ENCODE measurements at places on chromosomes 1 and 21. TPM values are rescaled to one million over a fixed set of nuclear protein-coding genes. Genes with fewer than 3 reads are reported as not detected.

The TACSTD2 gene
- 1.3 TPM for total RNA-seq

GRCh38 chr1:35726450-35727433 lies 8.1 kb upstream of the C1orf216 start:
- H3K4me3 ChIP-seq, result no peak overlapping the region
- no peaks in the 10 kb centered on the region for H3K27me3 ChIP-seq
- no peaks in the 10 kb centered on the region for H3K36me3 ChIP-seq

DNA sequence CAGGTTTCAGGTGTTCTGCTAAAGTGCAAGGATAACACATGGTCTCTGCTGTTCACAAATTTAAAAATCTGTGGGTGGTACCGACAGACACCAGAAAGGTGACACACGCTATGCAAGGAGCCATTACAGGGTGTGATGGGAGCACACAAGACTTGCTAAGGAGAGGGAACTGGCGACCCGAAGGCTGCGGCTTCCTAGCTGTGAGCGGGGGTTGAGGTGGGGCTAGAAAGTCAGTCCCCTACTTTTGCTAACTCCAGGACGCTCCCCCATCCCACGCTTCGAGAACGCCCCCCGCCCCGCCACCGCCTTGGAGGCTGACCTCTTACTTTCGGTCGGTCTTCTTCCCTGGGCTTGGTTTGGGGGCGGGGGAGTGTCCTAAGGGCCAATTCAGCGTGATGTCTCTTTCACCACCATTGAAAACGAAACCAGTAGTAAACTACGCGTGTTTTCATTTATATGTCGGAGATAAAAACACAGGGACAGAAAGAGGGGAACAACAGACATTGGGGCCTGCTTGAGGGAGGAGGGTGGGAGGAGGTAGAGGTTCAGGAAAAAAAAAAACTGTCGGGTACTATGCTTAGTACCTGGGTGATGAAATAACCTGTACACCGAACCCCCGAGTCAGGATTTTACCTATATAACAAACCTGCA lies 1.1 kb downstream of the CKS1B start:
- peaks cover 8% of the 10 kb centered on the region for H3K4me1 ChIP-seq
- no peaks in the 10 kb centered on the region for H3K36me3 ChIP-seq

- H3K27ac ChIP-seq, result no peak overlapping the region
- no peaks in the 10 kb centered on the region for H3K27me3 ChIP-seq
- H3K36me3 ChIP-seq, result no peaks in the 10 kb centered on the region
- H3K4me1 ChIP-seq, result no peaks in the 10 kb centered on the region
Observed at GRCh38 chr1:11447903-11448302, 31.1 kb upstream of the DISP3 start.

DNA sequence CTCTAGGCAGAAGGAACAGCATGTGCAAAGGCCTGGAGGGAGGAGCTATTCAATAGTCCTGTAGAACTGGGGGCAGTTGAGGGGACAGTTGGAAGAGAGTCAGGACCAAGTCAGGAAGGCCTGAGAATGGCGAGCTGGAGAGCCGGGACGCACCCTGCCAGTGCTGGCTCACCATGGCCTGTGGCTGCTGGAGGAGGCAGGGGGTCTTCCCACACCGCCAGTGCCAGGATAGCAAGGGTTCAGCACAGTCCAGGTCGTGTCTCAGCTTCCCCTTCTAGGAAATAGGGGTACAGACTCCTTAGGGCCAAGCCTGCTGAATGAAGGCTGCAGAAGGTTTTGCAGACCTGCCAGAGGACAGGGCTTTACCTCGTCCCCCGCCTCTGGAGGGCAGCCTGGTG lies 7.3 kb downstream of the PODN start:
- H3K36me3 ChIP-seq, result no peaks in the 10 kb centered on the region
- no peak overlapping the region for H3K27ac ChIP-seq
- DNase-seq, result no peak
- no peaks in the 10 kb centered on the region for H3K27me3 ChIP-seq
- H3K4me3 ChIP-seq, result no peak overlapping the region

DNA sequence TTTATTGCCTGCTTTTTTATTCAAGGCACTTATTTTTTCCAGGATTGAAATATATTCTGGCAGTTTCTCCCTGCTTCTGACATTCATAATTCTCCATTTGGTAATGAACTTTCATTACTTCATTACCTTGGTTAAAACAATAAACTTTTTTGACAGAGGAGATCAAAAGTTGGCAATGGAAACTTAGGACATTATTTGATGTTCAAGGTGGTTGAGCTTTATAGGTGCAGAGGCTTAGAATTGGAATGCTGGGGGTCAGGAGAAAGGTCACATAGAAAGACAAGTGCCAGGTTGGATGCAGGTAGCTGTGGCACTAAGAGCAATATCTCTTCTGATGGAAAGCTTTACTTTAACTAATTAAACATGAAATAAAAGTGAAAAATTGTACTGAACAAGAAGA lies 152.4 kb downstream of the SPATA46 start:
- H3K27ac ChIP-seq, result no peak overlapping the region
- no peak overlapping the region for H3K4me3 ChIP-seq

- no peak overlapping the region for H3K4me3 ChIP-seq
- no peak for DNase-seq
- no peaks in the 10 kb centered on the region for H3K36me3 ChIP-seq
- H3K27me3 ChIP-seq, result no peaks in the 10 kb centered on the region
- H3K4me1 ChIP-seq, result no peaks in the 10 kb centered on the region
- H3K27ac ChIP-seq, result no peak overlapping the region
Observed at GRCh38 chr1:184952428-184952827, 21.9 kb downstream of the NIBAN1 start.

GRCh38 chr1:75276385-75276784 lies 142.2 kb downstream of the LHX8 start:
- H3K4me1 ChIP-seq, result no peaks in the 10 kb centered on the region
- H3K27me3 ChIP-seq, result no peaks in the 10 kb centered on the region
- no peak for DNase-seq
- H3K36me3 ChIP-seq, result no peaks in the 10 kb centered on the region

GRCh38 chr1:94651076-94651475 lies 109.5 kb upstream of the F3 start:
- no peak for DNase-seq
- H3K4me3 ChIP-seq, result no peak overlapping the region
- H3K4me1 ChIP-seq, result peaks cover 17% of the 10 kb centered on the region
- H3K36me3 ChIP-seq, result no peaks in the 10 kb centered on the region
- H3K27me3 ChIP-seq, result no peaks in the 10 kb centered on the region
- H3K27ac ChIP-seq, result no peak overlapping the region

- H3K36me3 ChIP-seq, result no peaks in the 10 kb centered on the region
- no peak overlapping the region for H3K4me3 ChIP-seq
- H3K27me3 ChIP-seq, result no peaks in the 10 kb centered on the region
- DNase-seq, result no peak
- no peak overlapping the region for H3K27ac ChIP-seq
Observed at GRCh38 chr1:59104191-59104760, 192.6 kb upstream of the FGGY start.

DNA sequence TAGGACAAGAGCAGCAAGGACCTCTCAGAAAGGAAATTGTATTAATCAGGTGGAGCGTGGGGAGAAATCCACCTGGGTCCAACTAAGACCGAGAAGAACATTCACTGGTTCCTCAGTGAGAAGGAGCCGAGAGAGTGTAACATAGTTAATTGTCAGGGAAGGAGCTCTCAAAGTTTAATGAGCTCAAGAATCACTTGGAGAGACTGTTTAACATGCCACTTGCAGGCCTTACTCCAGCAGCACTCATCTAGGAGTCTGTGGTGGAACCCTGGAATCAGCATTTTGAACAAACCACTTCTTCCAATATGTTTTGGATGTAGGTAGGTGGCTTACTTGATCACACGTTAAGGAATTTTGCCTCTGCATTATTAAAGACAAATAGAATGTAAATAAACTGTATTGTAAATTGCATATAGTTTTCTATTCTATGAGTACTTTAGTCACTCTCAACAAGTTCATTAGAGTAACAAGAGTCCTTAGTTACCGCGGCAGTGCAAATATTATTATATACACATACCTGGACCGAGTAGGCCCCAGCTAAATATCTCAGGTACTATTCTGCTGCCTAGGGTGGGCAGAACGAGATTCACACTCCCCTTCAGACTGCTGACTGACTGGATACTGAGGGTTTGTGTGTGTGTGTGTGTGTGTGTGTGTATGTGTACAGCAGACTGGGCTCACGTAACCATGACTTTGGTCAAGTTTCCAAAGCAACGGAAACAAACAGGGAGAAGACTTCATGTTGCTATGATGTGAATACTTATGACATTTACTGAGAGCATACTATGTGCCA lies 203.2 kb upstream of the USP24 start:
- H3K27me3 ChIP-seq, result no peaks in the 10 kb centered on the region
- no peak for DNase-seq
- H3K27ac ChIP-seq, result no peak overlapping the region
- H3K4me3 ChIP-seq, result no peak overlapping the region

All from ovary (tissue), 10 donors.